ENCODE measurements at places on chromosomes 7 and 10.

GRCh38 chr10:43322331-43322730 lies 49.1 kb upstream of the FXYD4 start:
- no peak for DNase-seq

DNA sequence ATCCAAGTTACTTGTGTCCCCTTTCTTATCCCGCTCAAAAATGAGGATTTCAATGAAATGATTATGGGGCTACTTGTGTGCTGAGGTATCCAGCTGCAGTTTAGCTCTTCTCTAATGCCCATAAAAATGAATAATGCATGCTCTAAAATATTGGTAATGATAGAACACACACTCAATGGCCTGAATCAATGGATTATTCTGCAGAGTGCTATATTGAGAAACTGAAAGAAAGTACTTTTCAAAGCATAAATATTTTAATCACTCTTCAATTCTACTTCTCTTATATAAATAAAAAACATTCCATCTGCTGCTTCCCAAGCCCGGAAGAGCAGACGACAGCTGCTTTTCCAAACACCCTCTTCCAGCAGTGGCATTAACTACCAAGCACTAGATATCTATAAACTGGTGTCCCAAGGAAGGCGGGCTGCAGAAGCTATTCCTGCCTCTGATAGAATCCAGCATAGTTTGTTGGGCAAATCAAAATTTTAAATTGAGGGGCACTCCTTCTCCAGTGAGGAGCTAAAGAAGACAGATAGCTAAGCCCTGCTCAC lies 284.9 kb upstream of the AOAH start:
- no peak for DNase-seq

GRCh38 chr10:125538947-125539731 lies 143.8 kb downstream of the TEX36 start:
- DNase-seq: no peak

DNA sequence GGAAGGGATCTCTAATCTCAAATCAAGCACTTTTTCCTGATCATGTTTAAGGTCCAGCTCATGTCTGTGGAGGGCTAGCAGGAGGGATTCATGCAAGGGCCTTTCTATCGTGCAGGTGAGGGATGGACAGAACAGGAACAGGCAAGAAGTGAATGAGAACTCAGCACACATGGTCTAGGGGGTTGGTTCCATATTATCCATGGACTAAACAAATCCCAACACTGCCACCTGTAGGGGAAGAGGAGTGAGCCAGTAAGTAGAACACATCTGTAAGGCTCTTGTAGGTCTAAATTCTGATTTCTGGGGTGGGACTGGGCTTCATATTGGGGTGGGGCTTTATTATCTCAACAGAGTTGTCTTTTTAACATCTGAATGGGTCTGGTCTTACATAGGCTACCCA lies 138.0 kb upstream of the TARP start:
- no peak for DNase-seq

Data from activated naive CD4-positive, alpha-beta T cell treated with anti-CD3 and anti-CD28 coated beads, Interleukin-2, amount 10 ng/mL, durations not matched to agents 7 days and 5 days (primary cell).